ENCODE measurements at places on chromosomes 16 and 17.

DNA sequence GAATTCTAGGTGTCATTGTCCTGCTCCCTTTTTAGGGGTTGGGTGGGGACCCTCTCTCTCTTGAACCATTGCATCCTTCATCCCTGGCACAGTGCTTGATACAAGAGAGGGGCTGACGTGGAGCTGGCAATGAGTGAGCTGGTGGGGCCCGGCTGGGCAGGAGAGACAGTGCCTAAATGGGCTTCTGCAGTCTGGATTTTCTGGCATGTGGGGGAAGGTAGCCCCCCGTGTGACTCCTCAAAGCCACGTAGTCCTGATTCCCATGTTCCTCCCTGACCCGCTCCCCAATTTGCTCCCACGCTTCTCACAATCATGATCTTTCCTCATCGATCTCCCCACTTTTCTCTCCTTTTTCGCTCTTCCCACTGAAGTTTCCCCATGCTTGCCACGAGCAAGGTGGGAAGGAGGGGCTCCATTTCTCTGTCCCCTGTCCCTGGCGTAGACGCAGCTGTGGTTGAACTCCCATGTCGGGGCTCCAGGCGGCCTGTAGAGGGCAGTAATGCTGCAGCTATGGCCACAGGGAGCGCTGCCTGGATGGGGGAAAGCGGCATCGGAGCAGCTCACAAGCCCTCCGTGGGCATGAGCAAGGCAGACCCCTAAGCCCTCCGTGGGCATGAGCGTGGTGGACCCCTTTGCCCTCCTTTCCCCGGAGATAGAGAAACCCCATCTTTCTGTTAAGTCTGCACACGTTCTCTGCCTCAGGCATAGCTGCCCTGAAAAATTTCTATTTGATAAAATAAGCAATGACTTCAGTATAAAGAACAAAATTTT lies 47.5 kb downstream of the HAPSTR1 start:
- peak; percentile 64 for DNase-seq

- no peak for DNase-seq
These were observed at the start of gene LCAT for GRCh38 chr16:67943619-67944504. LCAT (minus strand) TSS chr16:67944120; CDS start chr16:67944101, 19 bp downstream.

- DNase-seq, result no peak
These were observed 7.4 kb upstream of the MT1E start for GRCh38 chr16:56618138-56618537.

GRCh38 chr16:60166111-60166510 lies 1432.0 kb upstream of the GOT2 start:
- no peak for DNase-seq

DNA sequence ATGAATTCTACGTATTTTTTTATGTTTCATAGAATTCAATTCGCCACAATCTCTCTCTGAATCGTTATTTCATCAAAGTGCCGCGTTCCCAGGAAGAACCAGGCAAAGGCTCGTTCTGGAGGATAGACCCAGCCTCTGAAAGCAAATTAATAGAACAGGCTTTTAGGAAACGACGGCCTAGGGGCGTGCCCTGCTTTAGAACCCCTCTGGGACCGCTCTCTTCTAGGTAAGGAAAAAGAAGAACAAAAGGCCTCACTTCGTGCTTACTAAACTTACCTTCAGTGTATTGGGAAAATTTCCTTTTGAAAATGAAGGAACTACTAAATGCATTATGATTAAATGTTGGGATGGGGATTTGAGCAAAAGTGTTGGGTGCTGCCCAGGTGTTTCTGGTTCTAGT lies 63.2 kb downstream of the FOXK2 start:
- DNase-seq, result no peak

DNA sequence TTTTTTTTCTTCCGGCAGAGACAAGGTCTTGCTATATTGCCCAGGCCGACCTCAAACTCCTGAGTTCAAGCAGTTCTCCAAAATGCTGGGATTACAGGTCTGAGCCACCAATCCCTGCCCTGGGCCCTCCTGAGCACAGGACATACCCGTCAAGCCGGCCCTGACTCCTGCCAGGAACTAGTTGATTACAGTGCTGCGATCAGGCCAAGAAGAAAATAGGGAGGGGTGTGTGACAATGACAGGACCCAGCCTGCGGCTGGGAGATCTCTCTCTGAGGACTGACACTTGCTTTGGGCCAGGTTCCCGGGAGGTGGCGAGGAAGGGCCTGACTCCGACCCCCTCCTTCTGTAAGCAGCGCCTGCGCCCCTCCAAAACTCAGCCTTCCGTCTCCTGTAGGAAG lies 276.6 kb downstream of the MRTFB start:
- DNase-seq, result no peak

- no peak for DNase-seq
These were observed 1.0 kb downstream of the MGRN1 start for GRCh38 chr16:4625560-4626159.

DNA sequence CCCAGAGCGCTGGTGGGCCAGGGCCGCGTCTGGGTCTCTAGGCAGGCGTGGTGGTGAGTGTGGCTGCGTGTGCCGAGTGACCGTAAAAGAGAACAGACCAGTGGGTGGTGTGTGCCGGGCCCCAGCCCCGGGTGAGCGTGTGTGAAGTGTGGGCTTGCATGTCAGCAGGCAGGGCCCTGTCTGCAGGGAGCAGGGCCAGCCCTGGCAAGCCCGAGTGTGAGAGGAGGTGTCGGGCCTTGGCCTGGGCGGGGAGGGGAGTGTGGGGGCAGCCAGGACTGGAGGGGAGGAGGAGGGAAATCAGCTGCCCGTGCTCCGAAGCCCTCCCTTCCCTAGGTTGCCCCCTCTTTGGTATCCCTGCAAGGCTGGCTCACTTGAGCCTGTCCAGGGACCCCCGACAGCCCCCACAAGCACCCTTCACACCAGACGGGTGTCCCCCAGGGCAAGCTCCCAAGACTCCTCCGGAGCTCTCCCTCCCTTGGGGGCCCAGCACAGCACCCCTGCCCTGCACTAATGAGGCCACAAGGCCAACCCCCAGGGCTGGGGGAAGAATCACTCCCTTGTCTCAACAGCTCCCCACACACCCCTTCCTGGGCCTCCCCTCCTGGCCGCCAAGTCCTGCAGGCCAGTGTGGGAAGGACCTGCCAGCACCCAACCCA lies 1.9 kb downstream of the USH1G start:
- no peak for DNase-seq

GRCh38 chr17:19327031-19327783 lies 35.3 kb downstream of the B9D1 start:
- no peak for DNase-seq

DNA sequence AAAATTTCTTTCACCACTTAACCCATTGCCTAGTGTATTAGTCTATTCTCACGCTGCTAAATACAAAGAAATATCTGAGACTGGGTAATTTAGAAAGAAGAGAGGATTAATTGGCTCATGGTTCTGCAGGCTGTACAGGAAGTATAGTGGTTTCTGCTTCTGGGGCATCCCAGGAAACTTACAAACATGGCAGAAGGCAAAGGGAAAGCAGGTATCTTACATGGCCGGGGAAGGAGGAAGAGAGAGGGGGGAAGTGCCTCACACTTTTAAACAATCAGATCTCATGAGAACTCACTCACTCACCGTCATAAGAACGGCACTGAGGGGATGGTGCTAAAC lies 931.4 kb upstream of the SOX9 start:
- no peak for DNase-seq

GRCh38 chr16:56669840-56670619 lies 416 bp downstream of the MT1H start:
- DNase-seq, result no peak

DNA sequence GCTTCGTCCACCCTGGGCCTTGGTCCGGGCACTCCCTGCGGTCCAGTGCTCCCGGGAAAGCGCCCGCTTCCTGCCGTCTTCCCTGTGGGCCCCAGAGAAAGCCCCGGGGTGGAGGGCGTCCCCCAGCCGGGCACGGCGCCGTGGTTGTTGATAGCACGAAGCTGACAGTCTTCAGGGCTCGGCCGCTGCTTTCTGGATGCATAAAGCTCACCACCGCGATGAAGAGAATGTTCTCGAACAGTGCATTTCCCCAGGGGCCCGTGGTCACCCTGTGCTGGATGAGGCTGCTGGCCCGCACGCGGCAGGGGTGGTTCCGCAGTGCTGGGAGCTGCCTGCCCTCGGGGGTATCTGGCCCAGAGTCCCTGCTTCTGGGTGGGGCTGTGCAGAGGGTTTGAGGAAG lies 53.2 kb downstream of the BAHCC1 start:
- DNase-seq, result no peak

GRCh38 chr16:54194334-54194743 lies 92.2 kb downstream of the IRX3 start:
- no peak for DNase-seq

DNA sequence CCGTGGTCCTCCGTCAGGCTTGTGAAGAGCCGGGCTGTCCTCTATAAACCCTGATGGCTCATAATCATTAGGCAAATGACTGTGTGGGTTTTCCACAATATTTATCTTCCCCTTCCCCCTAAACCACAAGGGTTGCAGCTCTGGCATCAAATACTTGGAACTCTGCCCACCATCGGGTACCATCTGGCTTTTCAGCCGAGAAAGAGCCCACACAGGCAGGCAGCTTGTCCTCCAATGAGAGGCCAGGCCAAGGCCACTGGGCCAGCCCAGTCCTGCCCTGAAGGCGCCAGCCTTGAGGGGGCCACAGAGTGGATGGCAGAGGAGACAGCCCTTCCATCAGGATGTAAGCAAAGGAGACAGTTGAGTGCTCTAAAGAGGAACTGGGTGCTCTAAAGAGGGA lies 31.8 kb upstream of the NAT9 start:
- no peak for DNase-seq

DNA sequence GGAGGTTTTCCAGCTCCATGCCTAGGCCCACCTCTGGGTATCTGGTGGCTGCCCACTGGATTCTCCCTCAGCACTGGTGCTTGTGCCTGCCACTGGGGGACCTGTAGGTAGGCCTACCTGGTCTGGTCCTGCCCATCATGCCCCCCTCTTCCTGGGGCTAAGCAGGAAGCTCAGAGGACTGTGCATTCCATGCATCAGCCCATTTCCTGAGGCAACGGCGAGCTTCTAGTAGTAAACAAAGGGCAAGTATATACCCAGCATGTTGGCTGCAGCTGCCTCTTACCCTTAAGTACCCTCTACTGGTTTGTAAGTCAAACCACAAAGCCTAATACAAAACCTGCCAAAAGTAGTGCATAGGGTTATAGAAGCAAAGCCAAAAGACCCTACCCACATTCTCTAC lies 37.5 kb downstream of the SDR42E1 start:
- DNase-seq, result no peak

- peak; percentile 26 for DNase-seq
These were observed 245.9 kb downstream of the XYLT1 start for GRCh38 chr16:17224879-17225281.

GRCh38 chr17:68792042-68792685 lies 163.0 kb downstream of the ABCA8 start:
- DNase-seq, result no peak

DNA sequence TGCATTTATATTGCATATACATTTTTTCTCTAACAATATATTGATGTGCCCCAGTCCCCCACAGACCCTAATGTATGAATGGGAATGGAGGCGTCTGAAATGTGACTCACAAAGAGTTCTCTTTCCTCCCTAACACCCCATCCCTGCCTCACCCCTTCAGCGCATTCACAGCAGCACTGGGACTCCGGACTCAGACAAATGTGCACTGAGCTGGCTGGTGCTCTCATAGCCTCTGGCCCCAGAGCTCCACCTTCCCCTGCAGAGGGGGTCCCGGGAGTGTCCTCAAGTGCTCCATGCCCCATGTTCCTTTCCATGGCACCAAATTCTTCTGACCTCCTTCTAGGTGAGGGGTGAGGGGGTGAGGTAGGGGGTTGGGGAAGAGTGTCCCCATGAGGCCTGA lies 20.6 kb downstream of the NPTX1 start:
- no peak for DNase-seq
